ENCODE measurements at places on chromosomes 2 and 18.

DNA sequence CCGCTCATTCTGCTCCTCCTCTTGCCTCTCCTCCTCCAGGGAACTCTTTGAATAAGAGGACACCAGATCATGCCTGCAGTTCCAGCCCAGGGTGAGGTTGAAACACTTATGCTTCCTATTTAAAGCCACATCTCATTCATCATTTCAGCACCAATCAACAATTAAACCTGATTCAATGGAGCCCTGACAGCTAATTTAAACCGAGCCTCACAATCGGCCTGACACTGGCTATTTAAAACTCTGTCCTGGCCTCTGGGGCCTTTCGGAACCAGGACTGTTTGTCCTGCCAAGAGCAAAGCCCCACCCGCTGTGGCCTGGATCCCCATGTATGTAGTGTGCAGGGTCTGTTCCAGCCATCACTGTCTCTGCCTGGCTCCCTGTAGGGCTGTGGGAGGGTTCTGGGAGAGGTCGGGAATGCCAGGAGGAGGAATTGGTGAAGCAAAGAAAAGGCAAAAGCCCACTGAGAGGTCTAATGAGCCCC is 97.4 kb downstream of the MCFD2 start:
- DNase-seq: peak; percentile 57

GRCh38 chr2:19685731-19686130 is 216.1 kb downstream of the TTC32 start:
- DNase-seq: no peak

GRCh38 chr2:62329797-62330196 is 133.9 kb downstream of the B3GNT2 start:
- no peak for DNase-seq

DNA sequence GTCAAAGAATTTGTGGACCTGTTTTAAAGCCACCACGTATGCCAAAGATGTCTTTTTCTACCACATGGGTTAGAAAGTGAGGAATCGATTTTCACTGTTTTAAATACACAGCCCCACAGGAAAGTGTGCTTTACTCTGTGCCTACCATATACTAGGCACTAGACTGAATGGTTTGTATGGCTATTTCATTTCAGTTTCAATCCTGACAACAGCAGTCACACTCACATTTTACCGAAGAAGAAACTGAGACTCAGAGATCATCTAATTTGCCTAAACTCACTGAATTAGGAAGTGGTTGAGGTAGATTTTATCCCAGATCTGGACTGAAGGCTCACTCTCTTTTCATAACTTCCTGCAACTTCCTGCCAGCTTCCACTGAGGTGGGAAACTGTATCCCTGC is 176.4 kb downstream of the ALK start:
- no peak for DNase-seq

GRCh38 chr2:138853761-138854160 is 73.6 kb upstream of the NXPH2 start:
- DNase-seq: no peak

GRCh38 chr2:152549423-152549822 is 167.8 kb downstream of the PRPF40A start:
- DNase-seq: peak; percentile 67

DNA sequence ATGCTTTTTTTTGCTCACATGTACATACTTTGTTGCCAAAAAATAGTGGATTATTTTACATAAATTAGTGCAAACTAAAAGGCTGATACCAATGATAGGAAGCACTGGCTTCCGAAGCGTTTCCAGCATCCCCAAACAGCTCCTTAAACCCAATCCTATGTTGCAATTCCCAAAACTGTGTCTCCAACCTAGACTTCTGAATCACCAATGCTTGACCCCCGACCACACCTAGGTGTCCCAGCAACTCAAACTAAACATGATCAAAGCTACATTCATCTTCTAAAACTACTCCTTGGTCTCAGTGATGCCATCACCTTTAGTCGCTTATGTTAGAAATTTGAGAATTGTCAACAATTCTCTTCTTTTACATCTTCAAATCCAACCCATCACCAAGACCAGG is 13.4 kb downstream of the ATP8B1 start:
- no peak for DNase-seq

DNA sequence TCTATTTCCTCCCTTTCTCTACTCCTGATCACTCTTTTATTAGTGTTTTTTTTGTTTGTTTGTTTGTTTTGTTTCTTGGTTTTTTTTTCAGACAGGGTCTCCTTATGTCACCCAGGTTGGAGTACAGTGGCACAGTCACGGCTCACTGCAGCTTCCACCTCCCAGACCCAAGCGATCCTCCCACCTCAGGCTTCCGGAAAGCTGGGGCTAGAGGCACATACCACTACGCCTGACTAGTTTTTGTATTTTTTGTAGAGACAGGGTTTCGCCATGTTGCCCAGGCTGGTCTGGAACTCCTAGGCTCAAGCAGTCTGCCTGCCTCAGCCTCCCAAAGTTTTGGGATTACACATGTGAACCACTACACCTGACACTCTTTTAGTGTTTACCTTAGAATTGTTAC is 122.3 kb downstream of the ATL2 start:
- no peak for DNase-seq

- DNase-seq: no peak
Measured at GRCh38 chr18:50679056-50679455, 119.2 kb downstream of the MAPK4 start.

DNA sequence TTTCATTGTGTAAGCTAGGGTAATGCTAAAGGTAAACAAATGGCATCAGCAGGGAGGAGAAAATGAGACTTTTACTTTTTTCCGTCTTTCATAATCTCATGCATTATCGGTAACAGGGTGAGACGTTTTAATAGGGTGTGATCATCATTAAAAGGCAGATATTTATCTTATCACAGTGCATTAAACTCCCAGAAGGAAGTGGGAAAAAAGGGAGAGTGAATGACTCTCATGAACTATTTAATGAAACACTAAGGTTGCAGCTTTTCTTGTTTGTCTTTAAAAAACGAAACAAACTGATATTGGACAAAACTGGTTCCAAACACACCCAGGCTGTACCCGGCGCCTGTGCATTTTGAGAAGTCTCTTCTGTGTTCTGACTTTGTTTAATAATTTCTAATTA is 1936.8 kb upstream of the PIK3C3 start:
- DNase-seq: no peak

GRCh38 chr2:29293830-29294438 is 178.7 kb downstream of the CLIP4 start:
- peak; percentile 30 for DNase-seq

GRCh38 chr2:153163055-153163454 is 315.5 kb downstream of the RPRM start:
- DNase-seq: peak; percentile 16

DNA sequence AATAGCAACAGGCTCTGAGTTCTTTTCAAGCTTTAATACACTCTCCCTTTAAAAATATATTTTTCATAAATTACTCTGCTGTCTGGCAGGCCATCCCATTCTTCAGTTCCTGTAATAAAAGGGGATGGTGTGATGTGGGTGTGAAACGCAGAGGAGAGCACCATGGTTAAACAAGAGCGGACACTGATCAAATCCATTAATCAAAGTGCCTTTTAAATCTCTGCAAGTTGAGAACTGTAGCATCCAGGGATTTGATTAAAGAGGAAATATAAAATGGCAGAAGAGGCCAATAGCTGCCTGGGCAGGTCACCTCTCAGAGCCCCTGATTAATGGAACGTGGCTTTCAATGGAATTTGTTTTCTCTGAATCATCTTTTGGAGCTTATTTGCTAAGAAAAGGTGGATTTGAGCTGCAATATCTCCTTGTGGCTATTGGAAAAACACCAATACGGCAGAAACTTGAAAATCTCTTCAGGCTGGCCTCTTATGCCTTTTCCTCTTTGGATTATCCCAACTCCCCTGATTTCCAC is 96.9 kb downstream of the ACTR3 start:
- no peak for DNase-seq

GRCh38 chr2:118842661-118843482 is 4.6 kb downstream of the EN1 start:
- DNase-seq: peak; percentile 64

- DNase-seq: peak; percentile 64
Measured at GRCh38 chr18:48622911-48623431, 84.1 kb downstream of the CTIF start.

DNA sequence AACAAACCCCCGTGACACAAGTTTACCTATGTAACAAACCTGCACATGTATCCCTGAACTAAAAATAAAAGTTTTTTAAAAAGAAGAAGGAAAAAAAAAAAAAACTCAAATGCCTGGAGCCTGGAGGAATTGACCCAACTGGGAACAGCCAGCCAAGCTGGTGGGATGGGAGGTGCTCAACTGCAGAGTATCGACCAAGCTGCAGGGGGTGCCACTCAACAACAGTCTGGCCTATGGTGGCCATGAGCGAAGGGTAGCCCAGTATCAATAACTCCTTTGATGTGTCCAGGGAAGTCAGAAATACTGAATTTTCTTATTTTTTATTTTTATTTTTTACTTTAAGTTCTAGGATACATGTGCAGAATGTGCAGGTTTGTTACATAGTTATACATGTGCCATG is 310.3 kb upstream of the DLGAP1 start:
- DNase-seq: no peak

- peak; percentile 40 for DNase-seq
Measured at GRCh38 chr2:55420439-55420725, 726 bp upstream of the CCDC88A start.

- no peak for DNase-seq
Measured at GRCh38 chr2:233087713-233088112, 27.6 kb downstream of the INPP5D start.

DNA sequence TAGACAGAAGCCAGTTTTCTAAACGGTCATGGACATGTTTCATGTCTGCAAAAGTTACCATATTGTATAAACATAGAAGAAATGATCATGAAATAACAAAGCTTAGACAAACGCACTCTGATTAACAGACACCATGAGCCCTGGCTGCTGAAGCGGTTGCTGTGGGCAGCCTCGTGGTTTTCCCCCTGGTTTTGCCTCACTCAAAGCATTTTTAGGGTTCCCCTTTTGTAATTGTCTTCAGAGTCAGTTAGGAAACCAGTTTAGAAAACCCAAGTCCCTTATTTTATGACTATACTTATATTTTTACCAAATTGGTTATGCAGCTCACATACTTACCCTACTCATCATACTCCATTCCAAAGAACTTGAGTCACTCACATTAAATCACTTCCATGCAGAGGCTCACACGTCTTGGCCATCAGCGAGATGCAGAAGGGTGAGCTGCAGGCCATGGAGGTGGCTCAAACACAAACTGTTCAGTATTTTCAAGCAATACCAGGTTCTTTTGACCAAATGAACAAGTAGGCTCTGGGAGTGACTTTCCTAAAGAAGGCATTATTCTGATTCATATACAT is 105.6 kb upstream of the SALL3 start:
- peak; percentile 88 for DNase-seq

DNA sequence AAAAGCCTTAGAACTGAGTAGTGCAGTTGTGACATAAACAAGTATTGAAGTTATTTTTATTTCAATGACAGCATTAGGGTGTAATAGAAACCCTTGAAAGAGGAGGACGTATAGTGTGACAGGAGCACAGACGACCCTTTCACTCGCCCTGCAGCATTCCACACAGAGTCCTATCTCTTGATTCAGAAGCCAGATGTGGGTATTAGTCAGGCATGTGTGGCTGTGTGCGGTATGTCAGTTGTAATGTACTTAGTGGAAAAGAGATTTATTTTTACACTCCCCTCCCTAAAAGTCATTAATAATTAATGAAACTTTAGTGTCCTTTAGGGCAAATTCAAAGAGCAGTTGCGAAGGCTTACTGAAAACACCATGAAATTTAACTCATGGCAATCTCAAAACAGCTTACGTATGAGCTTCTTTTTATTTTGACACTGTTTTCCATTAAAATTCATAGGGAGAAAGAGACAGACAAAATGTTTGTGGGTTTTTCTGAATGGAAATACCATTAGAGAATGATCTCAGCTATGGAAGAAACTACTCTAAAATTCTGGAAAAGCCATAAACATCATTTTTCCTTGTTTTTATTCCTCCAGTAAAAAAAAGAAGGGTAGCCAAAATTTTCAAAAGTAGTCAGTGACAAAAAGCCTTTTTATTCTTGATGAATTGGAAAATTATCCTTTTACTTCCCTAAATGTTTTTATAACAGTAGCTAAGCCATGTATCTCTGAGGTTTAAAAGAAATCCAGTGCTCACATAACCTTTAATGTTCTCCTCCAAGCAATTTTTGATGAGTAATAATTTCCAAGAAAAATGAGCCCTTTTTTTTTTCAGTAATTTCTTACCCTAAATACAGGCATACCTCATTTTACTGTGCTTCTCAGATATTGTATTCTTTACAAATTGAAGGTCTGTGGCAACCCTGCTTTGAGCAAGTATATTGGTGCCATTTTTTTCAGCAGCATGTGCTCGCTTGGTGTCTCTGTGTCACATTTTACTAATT is 84.0 kb upstream of the DSEL start:
- peak; percentile 90 for DNase-seq

GRCh38 chr2:155301221-155301620 is 602.7 kb downstream of the KCNJ3 start:
- DNase-seq: no peak

GRCh38 chr2:42492691-42493467 is 903 bp downstream of the KCNG3 start:
- no peak for DNase-seq

DNA sequence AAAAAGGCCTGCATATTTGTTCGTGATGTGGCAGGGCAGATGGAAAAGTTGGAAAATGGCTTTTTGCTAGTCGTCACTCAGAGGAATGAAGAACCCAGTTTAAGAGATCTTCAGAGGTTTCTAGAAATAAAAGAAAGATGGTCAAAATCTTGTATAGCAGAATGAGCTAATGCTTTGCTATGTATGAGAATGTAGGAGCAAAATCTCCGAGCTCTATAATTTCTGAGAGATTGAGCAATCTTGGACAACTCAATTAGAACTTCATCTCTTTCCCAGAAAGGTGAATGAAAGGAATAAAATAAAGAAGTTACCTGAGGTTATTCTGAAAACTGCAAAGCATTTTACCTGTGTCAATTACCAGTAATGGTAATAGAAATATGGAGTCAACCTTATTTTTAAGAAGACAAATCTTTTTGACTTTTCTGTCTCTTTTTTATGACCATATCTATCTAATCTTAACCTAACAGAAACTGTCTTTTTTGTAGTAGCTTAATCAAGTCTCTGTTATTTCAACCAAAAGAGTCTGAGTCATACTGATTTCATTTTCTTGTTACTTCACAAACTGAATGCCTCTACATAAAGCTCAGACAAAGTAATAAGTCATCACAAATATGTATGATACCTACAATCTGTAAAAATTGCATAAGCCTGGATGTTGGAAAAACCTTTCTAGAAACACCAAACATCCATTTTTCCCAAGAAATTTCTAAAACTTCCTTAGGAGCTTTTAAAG is 32.5 kb downstream of the CCDC68 start:
- DNase-seq: peak; percentile 48

Measured in fibroblast of skin of right biceps (primary cell).